PC-9 (cell line): ENCODE measurements at places on chromosomes 1 and 21.

- DNase-seq = no peak
Measured at GRCh38 chr1:176552999-176553398, 90.0 kb downstream of the PAPPA2 start.

- no peak for DNase-seq
Measured at GRCh38 chr1:172004671-172005070, 163.4 kb downstream of the DNM3 start.

- no peak for DNase-seq
Measured at GRCh38 chr1:207398986-207399385, 55.1 kb upstream of the CR2 start.

DNA sequence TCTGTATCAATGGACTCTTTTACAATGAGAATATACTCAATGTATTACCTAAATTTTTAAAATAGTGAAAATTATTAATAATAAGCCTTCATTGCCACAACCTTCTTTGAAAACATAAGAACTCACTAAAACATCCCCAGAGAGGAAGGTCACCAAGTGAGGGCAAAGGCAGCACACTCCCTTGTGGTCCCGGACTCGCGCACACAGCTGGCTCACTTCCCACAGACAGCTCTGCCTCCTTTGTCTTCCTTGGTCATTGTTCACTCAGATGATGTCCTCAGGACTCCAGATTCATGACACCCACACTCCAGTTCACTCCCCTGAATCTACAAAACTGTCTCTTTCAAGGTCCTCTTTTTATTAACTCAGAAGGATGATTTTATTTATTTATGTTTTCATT lies 19.2 kb upstream of the UBR4 start:
- no peak for DNase-seq

DNA sequence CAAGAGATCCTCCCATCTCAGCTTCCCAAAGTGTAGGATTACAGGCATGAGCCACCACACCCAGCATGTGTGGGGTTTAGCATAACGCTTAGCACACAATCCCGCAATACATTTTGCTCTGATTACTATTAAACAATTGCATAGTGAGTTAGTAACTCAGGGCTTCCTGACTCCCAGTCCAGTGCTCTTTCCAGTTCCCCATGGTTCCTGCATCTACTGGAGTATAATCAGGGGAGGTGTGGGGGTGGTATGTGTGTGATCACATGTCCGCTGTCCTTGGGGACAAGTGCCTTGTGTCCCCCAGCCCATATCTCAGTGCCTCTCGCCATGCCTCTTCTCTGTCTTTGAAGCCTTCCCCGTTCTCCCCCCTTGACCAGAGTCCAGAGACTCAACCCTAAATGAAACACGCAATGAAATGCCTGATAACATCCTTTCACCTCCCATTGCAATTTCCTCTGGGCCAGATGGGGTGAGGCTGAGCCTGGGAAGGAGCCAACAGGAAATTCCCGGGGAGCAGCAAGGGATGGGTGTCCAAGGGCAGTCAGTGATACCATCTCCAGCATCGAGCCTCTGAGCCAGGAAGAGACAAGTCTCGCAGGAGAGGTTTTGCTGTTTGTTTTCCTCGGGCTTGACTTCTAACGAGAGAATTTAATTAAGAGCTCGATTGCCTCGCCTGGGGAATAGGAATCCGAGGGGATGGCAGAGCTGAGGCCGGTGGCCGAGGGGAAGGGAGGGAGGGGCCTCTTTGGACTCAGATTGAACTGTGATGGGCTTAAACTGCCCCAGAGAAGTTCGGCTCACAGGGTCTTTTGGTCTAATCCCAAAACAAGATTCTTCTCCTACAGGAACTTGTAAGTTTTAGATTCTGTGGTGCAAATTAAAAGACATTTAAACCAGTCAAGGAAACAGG lies 7.7 kb upstream of the HTR1D start:
- DNase-seq = peak; percentile 78

DNA sequence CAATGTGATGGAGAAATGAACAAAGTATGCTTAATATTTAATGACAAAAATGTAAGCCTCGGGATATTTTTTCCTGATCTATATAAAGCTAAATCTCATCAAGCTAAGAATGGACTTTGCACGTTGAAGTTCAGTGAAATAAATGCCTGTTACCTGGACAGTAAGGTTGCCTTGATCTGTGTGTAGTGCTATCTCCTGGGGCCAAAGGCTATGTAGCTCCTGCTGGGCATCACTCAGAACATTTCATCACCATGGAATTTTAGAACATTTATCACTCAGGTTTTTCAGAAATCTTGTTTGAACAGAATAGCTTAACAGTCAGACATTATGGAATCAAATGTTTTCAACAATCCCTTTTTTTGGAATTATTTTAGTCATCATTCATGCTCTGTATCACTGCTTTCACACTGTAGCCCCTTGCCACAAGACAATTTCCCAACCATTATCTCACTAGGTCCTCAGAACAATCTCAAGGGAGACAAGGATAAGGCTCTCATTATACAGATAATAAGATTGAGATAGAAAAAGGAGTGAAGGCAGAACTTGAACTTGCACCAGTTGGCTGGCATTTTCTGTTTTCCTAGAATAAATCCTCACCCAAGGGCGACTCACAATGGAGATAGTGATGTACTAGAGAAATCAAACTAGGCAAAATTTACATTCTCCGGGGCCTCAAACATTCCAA lies 3.7 kb downstream of the OR10J1 start:
- DNase-seq = no peak

DNA sequence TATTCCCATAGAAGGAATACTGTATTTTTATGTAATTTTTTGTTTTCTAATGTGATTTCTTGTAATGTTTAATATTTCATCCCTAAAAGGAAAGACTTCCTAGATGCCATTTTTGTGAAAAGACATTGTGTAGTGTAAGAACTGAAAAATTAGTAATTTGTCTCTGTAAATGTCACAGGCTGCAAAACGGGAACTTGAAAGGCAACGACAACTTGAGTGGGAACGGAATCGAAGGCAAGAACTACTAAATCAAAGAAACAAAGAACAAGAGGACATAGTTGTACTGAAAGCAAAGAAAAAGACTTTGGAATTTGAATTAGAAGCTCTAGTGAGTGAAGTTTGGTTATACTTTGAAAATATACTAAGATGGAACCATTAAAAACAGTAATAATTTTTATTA lies 132.2 kb downstream of the ITSN1 start:
- DNase-seq = no peak

DNA sequence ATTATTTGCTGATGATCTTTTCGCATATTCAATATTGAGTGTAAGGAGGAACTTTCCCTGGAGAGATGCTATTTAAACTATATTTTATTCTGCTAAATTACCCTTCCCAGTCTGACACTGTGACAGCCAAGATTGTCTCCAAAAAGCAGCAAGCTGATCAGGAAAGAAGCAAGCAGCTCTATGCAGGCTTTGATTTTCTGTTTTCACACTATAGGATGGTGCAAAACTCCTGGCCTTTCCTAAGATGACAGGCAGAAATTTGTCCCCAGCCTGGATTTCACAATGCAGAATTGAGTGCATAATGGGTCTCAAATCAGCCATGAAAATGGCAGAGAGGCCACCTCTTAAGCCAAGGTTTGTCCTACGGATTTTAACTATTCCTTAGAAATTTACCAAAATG lies 1.1 kb downstream of the SGIP1 start:
- DNase-seq = no peak

DNA sequence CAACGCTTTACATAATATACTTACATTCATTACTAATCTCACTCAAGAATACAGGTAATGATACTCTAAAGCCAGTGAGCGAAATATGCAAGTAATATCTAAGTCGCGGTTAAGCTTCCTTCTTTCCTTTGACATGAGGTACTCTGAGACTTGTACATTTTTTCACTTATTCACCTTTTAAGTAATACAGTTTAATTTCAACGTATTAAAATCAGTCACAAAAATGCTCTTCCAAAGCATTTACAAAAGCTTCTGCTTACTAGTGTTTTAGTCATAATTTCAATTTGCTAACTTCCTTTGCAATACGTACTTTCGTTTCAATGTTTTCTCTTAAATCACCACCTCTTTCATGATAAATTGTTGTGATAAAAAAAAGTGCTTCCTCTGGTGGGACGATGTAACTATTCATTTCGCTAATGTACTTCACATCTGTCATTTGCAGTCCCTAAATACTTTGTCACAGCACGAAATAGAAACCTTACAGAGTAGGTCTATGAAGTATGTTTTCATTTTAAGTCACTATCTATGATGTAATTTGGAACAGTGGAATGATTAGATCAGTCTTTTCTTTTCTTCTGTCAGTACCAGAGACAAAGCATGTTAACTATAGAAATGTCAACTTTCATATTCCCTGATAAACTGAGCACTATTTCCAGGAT lies 34.0 kb upstream of the ADGRL4 start:
- DNase-seq = no peak

DNA sequence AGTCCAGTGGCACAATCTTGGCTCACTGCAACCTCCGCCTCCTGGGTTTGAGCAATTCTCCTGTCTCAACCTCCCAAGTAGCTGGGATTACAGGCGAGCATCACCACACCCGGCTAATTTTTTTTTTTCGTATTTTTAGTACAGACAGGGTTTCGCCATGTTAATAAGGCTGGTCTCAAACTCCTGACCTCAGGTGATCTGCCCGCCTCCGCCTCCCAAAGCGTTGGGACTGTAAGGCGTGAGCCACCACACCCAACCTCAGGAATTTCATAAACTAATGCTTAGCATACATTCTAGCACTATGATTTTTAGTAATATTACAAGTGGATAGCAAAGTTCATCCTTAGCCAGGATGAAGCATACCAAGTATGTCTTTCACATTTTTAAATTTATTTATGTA lies 8.7 kb downstream of the DNAJC11 start:
- DNase-seq = no peak

DNA sequence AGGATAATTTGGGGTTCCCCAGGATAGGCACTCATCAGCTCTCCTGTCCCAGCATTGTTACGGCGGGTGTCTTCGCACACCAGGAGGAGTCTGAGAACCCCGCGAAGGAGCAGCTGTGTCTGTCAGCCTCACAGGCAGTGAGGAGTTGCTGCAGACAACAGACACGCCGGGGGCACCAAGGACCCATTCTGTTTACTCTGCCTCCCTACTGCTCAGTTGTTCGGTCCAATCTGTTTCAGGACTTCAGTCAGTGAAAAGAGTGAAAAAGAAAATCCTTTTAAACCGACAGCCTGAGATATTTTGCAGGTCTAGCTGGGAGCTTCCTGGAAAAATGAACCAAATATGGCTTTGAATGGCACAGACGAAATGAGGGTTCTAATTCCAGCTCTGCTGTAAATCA lies 288.4 kb downstream of the OMA1 start:
- no peak for DNase-seq

- no peak for DNase-seq
Measured at GRCh38 chr1:157412308-157412707, 140.0 kb downstream of the FCRL5 start.

DNA sequence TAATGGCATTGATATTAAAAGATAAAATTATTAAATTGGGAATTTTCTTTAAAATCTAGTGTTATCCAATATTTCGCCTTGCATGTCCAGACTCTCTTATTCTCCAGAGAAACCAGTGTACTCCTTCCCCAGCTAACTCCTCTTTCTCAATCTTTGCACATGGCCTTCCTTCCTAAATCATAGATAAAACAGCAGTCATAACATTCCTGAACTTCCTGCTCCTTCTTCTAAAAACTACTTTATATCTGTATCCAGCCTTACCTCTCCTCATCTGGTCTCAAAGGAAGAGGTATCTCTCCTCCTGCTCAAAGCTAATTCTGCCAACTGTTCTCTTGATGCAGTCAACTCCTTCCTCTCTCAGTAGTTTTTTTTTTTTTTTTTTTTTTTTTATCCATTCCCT lies 39.5 kb upstream of the NEK7 start:
- DNase-seq = no peak

GRCh38 chr1:178599087-178599486 lies 86.2 kb downstream of the TEX35 start:
- no peak for DNase-seq

- no peak for DNase-seq
Measured at GRCh38 chr1:88655685-88656299, 28.3 kb upstream of the PKN2 start.

- DNase-seq = no peak
Measured at GRCh38 chr1:85444381-85444780, 20.6 kb downstream of the DDAH1 start.

GRCh38 chr1:37347104-37347649 lies 127.2 kb upstream of the ZC3H12A start:
- no peak for DNase-seq

GRCh38 chr1:8517661-8518489 lies 200.0 kb downstream of the SLC45A1 start:
- no peak for DNase-seq

DNA sequence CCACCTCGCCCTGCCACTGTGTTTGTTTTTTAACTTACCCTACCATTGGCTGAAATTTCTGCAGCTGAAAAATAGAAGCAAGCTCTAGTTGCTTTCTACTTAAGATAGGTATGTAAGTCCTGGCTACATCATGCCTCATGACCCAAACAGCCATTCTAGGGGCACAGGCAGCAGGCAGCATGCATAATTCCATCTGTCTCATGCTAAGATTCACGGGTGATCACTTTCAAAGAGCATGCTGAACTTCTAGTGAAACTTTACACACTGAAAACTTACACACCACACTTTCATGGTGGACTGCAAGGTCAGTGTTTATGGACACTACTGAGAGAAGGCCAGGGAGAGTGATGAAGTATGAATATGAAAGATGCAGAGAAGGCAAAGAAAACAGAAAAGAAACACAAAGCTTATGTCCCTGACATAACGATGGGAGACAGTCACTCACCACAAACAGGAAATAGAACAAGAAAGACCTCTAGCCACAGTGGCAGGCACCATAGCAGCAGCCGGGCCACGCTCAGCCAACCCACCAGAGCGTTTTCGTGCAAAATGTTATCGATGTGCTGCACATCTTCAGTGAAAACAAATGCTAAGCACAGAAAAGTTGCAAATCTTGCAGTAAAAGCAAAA lies 102.3 kb upstream of the TIAM1 start:
- DNase-seq = no peak

DNA sequence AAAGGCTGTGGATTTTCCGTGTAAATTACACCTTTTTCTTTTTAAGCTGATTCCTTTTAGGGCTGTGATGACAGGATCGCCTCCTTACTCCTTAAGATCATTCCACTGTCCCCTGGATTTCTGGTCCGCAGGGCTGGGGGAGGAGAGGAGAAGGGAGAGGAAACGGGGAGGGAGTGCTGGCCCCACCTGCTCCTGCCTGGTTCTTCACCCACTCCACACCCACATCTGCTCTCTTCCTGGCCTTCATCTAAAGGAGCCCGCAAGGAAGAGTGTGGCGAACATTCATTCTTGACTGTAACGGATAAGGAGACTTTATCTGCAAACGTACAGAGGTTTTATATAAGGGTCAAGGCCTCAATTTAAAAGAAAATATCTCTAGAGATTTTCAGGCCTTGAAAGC lies 242.0 kb downstream of the RHOU start:
- no peak for DNase-seq

- no peak for DNase-seq
Measured at GRCh38 chr1:214989341-214989740, 93.2 kb upstream of the KCNK2 start.

- peak; percentile 25 for DNase-seq
Measured at GRCh38 chr1:151710187-151710840, 6.3 kb downstream of the CELF3 start.

- DNase-seq = no peak
Measured at GRCh38 chr1:29712801-29713200, 476.5 kb downstream of the PTPRU start.
